Activated CD4-positive, alpha-beta T cell treated with anti-CD3 and anti-CD28 coated beads, Interleukin-2, amount 50 U/mL, for 16 hours (primary cell): ENCODE measurements at places on chromosomes 2 and 18.

DNA sequence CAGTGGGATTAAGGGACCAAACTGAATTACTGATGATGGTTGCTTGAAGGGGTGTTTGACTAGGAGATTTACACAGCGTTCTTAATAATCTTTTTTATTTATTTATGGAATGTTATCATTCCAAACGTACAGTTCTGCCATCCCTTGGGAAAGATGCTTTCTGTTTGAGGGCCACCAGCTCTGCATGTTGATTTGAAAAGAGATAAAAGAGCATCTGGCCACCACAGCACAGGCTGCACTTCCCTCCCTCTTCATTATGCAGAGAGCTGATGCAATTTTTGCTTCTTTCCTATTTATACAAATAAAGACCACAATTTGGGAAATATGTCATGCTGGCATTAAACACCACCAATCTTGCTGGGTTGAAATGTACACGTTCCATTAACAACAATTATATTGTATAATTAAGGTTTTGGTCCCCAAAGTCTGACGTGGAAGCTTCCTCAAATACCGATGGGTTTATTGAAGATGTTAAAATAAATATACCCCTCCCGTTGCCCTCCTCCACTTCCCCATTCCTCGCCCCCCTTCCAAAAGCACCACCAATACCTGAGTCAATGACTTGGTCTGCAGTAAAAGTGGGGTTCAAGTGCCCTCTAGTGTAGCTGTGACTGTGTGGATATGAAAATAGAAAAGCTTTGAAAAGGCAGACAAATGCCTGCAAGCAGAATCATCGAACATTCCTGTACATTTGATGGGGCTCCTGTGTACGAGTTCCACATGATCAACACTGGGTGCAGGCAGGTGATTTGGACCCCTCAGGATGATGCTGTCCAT, 211.9 kb downstream of the HRH4 start:
- DNase-seq = no peak

- no peak for DNase-seq
These were observed 1.3 kb downstream of the SDC1 start for GRCh38 chr2:20223407-20224163.

DNA sequence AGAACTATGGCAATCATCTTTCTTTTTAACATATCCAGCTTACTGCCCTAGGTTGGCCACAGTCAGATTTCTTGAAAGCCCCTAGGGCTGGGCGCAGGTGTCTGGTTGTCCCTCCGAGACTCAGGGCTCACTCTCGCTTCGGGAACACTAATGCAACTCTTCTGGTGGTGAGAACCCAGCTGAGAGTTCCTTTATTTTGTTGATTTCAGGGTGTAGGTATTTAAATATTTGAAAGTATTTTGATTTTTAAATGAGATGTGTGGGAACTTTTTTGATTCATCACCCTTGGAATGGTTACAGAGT, 40.7 kb downstream of the INPP4A start:
- no peak for DNase-seq

- DNase-seq = no peak
These were observed 104.5 kb upstream of the SP5 start for GRCh38 chr2:170610615-170611014.

DNA sequence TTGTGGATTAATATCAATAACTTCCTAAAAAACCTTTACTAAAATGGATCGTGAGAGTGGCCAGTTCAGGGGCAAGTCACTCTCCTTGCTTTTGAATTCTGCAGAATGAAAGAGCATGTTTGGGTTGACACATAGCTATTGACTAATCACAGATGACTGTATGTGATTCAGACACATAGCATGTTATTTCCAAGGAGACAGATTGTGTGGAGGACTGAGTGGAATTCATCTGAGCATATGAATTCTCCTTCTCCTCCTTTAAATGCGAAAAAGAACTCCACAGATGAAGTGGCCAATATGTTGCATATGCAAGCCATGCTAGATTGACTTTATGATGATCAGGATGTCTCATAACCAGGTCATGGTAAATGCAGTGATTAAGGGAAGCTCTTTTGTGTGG, 249.4 kb upstream of the FAM98A start:
- DNase-seq = no peak

DNA sequence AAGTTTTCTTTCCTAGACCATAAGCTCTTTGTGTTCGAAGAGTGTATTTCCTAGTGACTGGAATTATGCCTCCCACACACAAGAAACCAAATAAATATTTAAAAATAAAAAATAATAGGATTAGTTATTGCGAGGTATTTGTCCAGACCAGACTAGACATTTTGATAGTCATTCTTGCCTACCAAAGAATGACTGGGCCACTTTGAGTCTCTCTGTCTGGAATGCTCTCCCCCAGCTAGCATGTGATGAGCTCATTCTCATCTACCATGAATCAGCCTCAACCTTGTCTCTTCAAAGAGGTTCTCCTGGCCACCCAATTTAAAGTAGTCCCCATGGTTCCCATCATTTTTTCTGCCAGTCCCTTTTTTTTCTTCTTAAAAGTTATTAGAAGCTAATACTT, 13.9 kb upstream of the DSC1 start:
- no peak for DNase-seq

DNA sequence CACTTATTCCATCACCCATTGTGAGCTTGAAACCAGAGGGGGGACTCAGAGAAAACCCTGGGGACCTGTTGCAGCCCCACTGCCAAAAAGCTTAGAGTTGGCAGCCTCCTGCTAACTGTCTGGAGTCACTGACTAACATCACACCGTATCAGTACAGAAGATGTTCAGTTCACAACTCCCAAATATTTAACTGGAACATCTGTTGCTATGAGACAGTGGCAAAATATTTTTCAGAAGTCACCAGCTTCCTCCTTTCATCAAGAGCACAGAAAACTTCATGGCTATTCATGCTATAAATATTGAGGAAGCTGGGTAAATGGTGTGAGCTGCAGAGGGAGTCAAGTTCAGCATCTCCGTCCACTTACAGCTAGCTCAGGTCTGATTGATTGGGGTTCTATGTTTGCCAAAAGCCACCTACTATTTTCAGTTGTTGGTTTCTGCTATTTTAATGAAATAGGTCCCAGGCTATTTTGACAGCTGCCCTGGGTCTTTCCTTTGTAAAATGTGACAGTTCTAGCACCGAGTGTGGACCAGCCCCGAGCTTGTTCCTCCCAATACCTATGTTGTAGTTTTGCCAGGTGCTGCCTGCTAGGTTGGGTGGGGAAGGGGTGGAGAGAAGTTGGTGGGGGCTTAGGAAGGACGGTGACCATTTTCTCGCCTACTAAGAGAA, 9.8 kb downstream of the TUBB6 start:
- DNase-seq = no peak

DNA sequence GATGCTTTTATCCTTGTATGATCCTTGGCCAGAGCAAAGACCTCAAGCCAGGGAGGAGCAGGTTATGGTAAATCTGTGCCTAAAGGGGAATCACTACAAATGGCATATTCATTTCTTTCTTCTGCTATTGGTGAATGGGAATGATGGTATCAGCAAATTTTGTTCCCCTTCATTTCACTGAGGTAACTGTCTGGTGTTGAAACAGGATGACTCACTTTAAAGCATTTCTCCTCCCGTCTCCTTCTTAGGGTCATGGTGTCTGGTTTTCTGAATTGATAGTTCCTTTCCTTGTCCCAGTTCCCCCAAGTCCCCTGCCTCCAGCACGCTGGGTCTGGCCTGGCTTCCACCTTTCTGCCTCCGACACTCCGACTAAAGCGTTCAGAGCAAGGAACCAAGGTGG, 109.2 kb downstream of the MREG start:
- DNase-seq = no peak

- no peak for DNase-seq
These were observed 56.7 kb upstream of the EML6 start for GRCh38 chr2:54666634-54667265.

DNA sequence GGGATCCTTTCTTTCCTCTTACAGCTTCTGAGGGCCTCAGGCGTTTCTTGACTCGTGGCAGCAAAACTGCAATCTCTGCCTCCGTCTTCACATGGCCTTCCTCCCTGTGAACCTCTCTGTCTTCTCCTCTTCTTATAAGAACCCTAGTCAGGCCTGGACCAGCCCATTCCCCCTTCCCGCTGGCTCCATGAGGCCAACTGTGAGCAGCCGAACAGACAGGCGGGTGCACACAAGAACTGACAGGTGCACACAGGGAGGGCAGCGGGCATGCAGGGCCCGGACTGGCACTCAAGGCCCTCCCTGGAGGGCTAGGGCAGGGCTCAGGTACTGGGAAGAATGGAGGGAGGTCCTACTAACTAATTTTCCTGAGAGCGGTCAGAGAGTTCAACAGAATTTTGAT, 92.4 kb upstream of the DAPL1 start:
- no peak for DNase-seq

GRCh38 chr2:62142054-62142453, 53.9 kb upstream of the B3GNT2 start:
- DNase-seq = no peak

DNA sequence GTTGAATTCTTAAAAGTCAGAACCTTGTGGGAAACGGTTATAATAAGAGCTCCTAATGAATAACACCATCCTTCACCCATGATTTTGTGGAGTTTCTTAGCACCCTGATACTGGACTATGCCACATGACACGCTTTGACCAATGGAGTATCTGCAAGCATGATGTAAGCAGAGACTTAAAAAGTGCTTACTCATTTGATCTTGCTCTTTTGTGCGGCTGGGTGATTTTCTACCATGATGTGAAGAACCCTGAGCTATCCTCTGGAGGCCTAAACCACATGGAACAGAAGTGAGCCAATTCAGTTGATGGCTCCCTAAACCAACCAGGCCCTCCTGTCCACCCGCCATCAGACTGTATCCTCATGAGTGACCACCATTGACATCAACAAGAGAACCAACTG, 70.9 kb downstream of the TCF4 start:
- no peak for DNase-seq

GRCh38 chr2:19819097-19820065, 82.4 kb downstream of the TTC32 start:
- DNase-seq = no peak

GRCh38 chr2:51014759-51015158, 17.2 kb downstream of the NRXN1 start:
- no peak for DNase-seq

DNA sequence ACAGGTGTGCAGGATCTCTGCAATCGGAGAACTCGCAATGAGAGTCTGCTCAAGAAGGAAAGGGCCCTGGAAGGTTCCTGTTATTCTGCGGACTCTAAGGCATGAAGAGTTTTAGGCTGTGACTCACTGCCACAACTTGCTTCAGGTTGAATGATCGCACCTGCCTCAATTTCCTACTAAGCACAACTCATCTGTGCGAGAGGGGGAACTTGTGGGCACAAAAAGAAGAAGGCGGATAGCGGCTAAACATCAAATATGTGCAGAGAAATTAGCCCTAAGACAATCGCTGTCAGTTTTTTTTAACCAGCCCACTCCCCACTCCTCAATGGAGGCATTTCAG, 14.0 kb upstream of the CREG2 start:
- DNase-seq = no peak

DNA sequence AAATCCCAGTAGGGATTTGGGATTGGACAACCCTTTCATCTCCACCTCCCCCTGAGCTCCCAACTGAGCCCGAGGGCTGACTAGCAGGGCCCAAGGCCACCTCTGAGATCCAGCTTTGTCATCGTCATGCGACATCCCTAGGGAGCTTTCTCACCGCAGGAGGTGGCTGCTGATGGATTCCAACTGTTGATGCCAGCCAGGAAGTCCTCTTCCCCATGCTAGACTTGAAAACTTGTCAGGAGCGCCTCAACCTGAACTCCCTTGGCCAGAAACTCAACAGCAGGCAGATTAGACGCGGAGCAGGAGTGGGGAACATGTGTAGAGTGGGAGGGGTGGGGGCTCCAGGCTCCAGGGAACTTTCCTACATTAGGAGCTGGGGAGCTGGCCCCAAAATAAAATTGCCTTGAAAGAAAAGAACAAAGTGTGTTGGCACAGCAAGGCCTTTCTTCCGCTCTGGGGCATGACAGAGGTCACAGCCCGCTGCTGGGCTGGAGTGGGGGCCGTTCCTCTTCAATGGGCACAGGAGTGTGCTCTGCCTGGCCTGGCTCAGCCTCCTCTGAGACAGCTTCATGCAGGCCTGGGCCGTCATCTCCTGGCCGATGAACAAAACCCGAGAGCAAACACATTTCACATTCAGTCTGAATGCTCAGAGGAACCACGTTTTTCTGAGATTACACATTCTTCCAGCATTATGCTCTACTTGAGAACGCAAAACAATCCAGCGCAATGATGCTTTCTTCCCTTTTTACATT, 34.5 kb downstream of the EMILIN2 start:
- no peak for DNase-seq

DNA sequence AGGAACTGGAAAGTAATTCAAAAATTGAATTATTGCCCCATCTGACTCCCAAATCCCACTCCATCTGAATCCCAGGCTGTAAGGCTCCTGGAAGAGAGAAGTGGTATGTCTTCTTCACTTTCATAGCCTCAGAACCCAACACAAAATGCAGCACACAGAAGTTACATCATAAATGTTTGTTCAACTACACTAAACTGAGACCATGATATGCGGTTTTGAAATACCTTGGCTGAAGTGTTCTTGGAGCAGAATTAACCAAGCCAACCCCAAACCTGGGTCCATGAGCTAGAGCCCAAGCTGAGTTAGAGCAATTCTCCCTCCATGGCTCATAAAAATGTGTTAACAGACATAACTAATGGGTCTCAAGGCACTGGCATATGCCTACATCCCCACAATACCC, 23.3 kb downstream of the NEB start:
- no peak for DNase-seq

DNA sequence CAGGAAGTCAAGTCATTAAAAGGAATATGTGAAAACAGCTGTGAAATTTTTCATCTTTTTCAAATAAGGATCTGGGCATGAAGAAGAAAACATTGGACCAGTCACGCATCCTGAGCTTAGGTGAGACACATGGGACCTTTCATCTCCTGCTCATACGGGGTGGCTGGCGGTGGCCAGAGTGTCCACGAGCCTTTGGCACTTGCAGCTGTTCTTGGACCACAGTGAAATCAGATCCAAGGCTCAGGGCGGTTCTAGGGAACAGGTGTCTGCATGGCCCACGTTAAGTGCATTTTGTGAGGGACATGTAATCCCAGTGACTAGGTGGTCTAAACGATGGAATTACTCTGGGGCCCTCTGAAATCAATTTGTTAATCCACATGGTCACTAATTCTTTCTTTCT, 212.7 kb upstream of the COPS8 start:
- DNase-seq = no peak

GRCh38 chr2:122031544-122032263, 276.3 kb downstream of the TSN start:
- DNase-seq = no peak

DNA sequence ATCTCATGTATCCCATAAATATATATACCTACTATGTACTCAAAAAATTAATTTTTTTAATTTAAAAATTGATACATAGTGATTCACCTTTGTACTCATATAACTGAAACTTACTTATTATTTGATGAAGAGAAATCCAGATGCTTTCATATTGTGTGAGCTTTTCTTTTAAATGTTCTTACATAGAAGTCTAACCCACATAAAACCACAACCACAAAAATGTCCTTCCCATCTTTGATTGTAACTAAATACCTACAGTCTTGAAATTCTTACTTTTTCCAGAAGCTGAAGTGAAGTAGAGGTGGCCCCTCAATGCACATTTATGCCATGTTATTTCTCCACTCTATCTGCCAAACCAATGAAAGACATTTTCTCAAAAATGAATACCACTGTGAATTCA, 117.9 kb upstream of the COL5A2 start:
- DNase-seq = no peak

- DNase-seq = no peak
These were observed 35.7 kb downstream of the REEP1 start for GRCh38 chr2:86301711-86302202.
